ENCODE measurements at places on chromosomes 13 and 19.

- no peak for DNase-seq
Observed at GRCh38 chr19:35350591-35350990, 2.9 kb downstream of the FFAR1 start.

DNA sequence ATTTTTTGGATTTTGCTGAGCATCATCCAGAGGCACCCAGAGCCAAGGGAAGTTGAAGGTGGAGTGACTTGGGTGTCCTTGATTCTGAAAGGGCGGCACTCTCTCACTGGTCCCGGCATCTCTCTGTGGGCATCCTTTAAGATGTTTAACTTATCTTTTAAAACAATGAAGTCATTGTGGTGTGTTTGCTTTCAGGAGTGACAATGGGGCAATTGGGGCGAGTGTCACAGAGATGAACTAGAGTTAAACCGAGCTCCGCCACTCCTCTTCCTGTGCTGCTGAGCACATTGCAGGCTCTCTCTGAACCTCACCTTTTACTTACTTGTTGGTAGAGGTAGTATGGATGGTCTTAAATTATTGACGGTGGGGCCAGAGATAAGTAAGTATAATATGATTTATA lies 295.7 kb downstream of the MYO16 start:
- DNase-seq = no peak

GRCh38 chr13:99282264-99283231 lies 24.4 kb upstream of the GPR18 start:
- no peak for DNase-seq

- no peak for DNase-seq
Observed at GRCh38 chr19:13138171-13138915, 11.8 kb downstream of the STX10 start.

GRCh38 chr19:1734321-1734966 lies 18.9 kb upstream of the ONECUT3 start:
- DNase-seq = no peak

DNA sequence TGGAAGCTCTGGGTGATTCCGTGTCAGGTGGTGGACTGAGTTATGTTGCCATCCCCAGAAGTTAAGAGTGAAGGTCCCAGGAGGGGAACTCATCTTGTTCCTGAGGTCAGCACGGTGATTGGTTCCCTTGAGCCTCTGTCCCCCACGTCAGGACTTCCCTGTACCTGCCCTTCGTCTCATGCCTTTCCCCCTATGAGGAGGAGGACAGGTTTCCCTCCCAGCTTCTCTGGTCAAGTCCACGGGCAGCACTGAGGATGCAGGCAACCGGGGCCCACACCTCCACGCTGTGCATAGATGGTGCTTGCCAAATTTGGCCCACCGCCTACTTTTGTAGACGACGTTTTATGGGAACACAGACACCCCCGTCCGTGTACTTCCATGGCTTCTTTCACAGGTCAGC lies 42.7 kb downstream of the TEX29 start:
- DNase-seq = no peak

GRCh38 chr13:91312324-91312723 lies 35.2 kb upstream of the MIR17HG start:
- DNase-seq = no peak

- no peak for DNase-seq
Observed at GRCh38 chr19:9014803-9015202, 4.6 kb upstream of the MUC16 start.

GRCh38 chr19:12969292-12969988 lies at the start of gene DAND5:
Gene DAND5 (plus strand): TSS chr19:12969576. CDS start chr19:12969661, 85 bp downstream.
- no peak for DNase-seq

GRCh38 chr13:114021464-114022308 lies 47.8 kb upstream of the C13orf46 start:
- DNase-seq = no peak

GRCh38 chr19:5504114-5504513 lies 48.9 kb downstream of the ZNRF4 start:
- DNase-seq = no peak

GRCh38 chr19:57103573-57104277 lies 16.1 kb upstream of the USP29 start:
- DNase-seq = peak; percentile 47

DNA sequence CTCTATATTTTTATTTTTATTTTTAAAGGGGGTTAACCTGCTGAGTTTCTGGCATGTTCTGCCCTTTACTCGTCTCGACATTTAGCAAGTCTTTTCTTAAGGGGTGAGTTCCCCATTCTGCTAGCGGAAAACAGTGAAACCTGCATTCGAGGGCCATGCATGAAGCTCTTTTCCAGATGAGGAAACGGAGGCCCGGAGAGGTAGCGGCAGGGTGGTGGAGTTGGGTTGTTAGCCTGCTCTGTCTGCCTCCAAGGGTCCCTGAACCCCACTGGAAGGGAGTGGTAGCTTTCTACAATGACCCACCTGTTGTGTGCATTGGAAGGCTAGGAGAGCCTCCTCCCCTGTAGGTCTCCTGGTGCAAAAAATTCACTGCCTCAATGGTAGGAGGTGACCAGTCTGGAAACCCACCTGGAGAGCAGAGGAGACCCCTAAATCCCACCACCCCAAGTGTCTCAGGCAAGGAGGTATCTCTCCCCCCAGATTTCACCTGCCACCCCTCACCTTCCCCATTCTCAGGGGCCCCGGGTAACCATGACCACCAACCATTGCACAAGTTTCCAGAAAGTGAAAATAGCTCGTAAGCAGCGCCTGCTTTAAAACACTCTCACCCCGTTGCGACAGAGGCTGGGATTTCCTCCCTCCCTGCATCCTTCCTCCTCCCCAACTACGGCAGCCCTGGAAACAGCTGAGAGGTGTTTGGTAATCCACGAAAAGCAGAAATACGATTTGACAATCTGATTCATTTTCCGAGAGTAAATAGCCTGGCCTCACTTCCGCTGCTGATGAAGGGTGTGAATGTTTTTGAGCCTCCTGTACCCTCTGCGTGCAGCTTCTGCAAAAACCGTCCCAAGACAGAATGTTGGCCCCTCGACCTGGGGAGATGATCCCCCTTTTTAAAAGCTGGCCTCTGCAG lies 3.5 kb downstream of the KLF2 start:
- DNase-seq = no peak

- no peak for DNase-seq
Observed at GRCh38 chr13:28106976-28107375, 6.6 kb upstream of the FLT3 start.

- no peak for DNase-seq
Observed at GRCh38 chr13:67148161-67148571, 82.0 kb downstream of the PCDH9 start.

DNA sequence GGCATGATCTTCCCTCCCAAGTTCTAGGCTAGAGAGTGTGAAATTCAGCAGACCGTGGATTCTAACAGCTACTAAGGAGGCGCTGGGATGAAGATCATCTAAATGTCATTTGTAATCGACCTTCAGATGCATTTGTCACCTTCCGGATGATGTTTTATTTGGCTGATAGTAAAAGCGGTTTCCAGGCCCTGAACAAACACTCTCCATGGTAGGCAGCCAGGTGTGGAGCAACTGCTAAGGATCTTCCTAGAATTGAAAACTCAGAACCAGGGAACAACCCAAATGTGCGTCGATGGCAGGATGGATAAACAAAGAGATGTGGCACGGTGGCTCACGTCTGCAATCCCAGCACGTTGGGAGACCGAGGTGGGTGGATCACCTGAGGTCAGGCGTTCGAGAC lies 107.2 kb upstream of the CACNA1A start:
- DNase-seq = peak; percentile 98

- DNase-seq = no peak
Observed at GRCh38 chr13:21364916-21365315, 94.2 kb downstream of the ZDHHC20 start.

DNA sequence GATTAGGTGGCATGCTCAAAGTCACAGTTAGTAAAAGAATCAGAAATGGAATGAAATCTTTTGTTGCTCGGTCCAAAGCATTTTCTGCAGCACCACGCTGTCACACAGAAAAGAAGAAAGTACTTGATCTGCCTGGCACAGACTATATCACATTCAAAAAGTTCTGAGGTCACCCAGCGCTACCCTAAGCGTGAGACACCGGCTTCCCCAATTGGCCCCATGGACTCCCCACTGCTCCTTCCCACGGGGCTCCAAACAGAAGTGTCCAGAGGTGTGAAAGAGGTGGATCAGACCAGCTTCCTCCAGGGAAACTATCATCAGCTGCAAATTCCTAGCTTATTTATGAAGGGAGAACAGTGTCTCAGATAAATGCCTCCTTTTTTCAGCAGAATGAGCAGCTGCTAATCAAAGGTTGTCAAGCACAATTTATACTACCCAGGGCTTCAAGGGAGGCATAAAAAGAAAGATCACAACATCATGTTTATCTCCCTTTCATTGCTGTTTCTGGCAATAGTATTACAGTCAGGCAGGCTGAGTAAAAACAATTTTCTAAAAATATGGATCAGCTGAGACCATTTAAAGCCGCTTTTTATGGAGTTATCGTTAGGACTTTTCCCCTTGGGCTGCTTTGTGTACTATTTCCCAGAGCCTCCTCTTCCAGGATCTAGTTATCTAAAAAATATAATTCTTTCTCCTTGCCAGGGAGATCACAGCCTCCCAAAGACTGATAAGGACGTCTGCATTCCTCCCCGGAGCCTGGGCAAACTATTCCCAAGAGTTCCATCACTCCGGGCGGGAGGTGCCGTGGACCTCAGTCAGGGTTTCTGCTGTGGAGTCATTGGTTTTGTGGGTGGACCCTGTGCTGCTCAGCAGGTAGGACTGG lies 208.0 kb downstream of the LHFPL6 start:
- DNase-seq = no peak

- DNase-seq = no peak
Observed at GRCh38 chr19:32719611-32720059, at the start of gene TDRD12. Gene TDRD12 (plus strand): TSS chr19:32719767. CDS start chr19:32720073, 306 bp downstream.

- DNase-seq = no peak
Observed at GRCh38 chr13:26680572-26680971, 80.0 kb downstream of the GPR12 start.

DNA sequence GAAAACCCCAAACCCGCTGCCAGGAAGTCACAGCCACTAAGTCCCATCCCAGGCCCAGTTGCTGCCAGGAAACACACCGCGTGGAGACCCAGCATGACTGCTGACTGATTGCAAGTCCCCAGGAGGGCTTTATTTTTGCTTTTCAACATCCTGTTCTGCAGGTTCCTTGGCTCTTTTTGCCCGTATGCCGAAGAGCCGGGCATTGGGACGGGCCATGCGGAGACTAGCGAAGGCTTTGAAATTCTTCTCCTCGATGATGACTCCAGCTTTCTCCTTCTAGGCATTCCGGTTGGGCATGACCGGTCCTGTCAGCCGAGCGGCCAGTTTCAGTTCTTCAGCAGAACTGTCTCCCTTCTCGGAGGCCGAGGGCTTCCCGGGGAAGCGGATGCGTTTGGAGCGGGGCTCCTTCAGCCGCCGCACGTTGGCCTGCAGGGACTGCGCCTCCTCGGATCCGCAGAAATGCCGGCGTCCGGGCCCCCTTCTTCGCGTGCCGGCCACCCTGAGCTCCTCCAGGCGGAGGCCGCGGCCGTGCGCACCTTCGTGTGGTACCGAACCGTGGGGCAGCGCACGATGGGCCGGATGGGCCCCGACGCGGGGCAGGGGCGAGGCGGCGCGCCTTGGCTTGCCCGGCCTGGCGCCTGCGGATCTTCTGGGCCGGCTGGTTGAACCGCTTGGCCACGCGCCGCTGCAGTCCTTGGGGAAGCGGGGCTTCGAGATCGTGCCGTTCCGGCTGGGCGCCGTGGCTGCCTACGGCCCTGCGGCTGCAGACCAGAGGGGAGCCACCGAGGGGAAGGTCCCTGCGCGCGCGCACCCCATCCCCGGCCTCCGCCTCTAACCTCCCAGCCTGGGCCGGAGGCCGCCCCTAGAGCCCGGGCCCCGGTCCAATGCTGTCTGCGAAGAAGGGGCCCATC lies 15.2 kb downstream of the ZSCAN5C start:
- no peak for DNase-seq

DNA sequence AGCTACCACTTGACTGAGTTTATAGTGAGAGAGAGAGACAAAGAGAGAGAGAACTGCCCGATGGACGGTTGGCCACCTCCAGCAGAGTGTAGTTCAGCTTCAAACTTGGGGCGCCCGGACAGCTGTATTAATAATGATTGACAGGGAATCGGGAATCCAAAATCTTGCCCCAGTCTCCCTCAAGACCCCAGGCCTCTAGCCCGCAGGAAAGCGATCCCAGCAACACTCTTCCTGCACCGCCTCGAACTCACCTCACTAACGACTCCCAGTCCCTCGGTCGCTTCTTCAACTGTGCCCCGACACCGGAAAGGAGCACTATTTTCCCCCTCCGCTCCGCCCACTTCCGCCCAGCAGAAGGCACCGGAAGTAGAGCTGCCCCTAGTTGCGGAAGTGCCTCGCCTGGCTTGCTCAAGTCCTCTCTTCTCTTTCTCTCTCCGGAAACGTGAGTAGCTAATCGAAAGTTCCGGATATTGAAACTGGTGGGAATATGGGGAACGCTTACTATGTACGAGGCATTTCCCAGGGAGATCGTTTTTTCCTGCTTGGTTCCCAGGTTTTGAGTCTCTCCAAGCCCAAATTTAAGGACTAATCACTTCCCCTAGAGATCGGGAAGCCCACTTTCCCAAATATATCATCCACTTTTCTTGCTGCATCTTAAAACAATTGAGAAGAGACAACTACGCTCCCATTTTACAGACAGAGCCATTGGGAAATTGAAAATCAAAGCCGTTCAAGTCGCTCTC lies at the start of gene NOSIP:
Gene NOSIP (minus strand): TSS at position 293 of the 743 bp plus-strand sequence. CDS start 19,865 bp downstream, outside the sequence.
- DNase-seq = peak; percentile 90

DNA sequence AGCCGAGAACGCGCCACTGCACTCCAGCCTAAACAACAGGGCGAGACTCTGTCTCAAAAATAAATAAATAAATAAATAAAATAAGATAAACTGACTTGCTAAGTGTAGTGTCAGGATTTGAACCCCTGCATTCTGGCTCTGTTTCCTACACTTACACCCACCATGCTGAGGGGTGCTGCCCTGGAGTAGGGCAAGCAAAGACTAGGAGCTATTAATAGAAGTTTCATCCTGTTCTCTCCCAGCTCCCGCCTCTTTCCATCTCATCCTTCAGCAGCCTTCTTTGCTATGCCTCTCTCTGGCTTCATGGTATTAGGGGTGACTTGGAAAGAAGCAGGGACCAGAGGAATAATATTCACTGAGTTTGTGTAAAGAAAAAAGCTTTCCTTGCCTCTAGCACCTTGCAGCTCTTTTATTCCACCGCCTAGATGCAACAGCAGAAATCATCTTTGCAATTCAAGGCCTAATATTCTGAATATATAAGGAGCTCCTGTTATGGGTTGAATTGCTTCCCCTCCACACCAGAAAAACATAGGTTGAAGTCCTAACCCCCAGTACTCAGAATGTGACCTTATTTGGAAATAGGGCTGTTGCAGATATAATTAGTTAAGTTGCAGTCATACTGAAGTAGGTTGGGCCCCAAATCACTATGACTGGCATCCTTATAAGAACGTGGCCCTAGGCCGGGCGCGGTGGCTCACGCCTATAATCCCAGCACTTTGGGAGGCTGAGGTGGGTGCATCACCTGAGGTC lies 8.7 kb upstream of the PLAUR start:
- no peak for DNase-seq

- DNase-seq = no peak
Observed at GRCh38 chr13:37163641-37164265, 58.3 kb upstream of the CSNK1A1L start.

GRCh38 chr13:75505327-75505726 lies 23.4 kb upstream of the TBC1D4 start:
- DNase-seq = no peak

DNA sequence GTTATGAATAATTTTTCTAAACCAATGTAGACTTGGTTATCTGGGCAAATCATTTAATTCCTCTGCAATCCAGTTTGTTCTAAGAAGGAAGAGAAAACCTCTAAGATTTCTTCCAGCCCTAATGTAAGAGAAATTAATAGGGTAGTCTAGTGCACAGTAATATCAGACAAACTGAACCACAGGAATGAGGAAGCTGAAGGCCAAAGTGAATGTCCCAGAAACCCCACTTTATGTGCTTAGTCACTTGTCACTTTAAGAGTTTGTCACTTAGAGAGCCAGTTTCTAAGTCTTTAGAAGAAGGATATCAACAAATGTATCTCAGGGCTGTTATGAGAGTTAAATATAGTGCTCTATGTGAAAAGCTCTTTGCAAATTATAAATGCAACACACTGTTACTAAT lies 750.6 kb downstream of the DIAPH3 start:
- no peak for DNase-seq

Measured in NCI-H2029 treated with DMSO at 0.1 percent for 48 hours (cell line).